Thymus (tissue), 14 donors: ENCODE measurements at places on chromosomes 4 and X.

DNA sequence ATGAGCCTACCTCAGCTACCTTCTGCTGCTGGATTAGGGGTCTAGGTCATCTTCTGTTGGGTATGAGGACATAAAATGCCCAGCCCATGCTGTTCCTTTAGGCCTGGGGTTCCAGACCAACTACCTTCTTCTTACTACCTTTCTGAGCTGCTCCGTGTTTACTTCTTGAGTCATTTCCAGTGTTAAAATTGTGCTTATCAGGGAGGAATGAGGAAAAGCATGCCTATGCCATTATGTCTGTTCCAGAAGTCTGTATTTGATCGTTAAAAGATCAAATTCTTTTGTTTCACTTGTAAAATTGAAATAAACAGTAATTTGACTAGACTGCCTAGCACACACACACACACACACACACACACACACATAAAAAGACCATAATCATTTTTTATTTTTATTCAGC lies 1912.7 kb upstream of the TENM3 start:
- no peak overlapping the region for H3K27ac ChIP-seq
- H3K36me3 ChIP-seq: no peaks in the 10 kb centered on the region
- H3K4me3 ChIP-seq: no peak overlapping the region
- DNase-seq: no peak
- H3K27me3 ChIP-seq: no peaks in the 10 kb centered on the region
- no peaks in the 10 kb centered on the region for H3K4me1 ChIP-seq

DNA sequence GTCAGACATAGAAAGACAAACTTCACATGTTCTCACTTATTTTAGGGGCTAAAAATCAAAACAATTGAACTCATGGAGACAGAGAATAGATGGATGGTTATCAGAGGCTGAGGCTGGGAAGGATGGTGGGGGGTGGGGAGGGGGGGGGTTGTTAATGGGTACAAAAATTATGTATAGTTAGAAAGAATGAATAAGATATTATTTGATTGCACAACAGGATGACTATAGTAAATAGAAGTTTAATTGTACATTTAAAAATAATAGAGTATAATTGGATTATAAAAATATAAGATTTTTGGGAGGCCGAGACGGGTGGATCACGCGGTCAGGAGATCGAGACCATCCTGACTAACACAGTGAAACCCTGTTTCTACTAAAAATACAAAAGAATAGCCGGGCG lies 33.3 kb downstream of the CORIN start:
- H3K4me1 ChIP-seq: no peaks in the 10 kb centered on the region
- H3K4me3 ChIP-seq: no peak overlapping the region
- H3K27ac ChIP-seq: no peak overlapping the region
- DNase-seq: no peak
- H3K27me3 ChIP-seq: no peaks in the 10 kb centered on the region

GRCh38 chr4:35883108-35883507 lies 361.2 kb downstream of the ARAP2 start:
- no peaks in the 10 kb centered on the region for H3K27me3 ChIP-seq
- H3K4me1 ChIP-seq: no peaks in the 10 kb centered on the region
- H3K4me3 ChIP-seq: no peak overlapping the region
- H3K36me3 ChIP-seq: no peaks in the 10 kb centered on the region
- H3K27ac ChIP-seq: no peak overlapping the region

DNA sequence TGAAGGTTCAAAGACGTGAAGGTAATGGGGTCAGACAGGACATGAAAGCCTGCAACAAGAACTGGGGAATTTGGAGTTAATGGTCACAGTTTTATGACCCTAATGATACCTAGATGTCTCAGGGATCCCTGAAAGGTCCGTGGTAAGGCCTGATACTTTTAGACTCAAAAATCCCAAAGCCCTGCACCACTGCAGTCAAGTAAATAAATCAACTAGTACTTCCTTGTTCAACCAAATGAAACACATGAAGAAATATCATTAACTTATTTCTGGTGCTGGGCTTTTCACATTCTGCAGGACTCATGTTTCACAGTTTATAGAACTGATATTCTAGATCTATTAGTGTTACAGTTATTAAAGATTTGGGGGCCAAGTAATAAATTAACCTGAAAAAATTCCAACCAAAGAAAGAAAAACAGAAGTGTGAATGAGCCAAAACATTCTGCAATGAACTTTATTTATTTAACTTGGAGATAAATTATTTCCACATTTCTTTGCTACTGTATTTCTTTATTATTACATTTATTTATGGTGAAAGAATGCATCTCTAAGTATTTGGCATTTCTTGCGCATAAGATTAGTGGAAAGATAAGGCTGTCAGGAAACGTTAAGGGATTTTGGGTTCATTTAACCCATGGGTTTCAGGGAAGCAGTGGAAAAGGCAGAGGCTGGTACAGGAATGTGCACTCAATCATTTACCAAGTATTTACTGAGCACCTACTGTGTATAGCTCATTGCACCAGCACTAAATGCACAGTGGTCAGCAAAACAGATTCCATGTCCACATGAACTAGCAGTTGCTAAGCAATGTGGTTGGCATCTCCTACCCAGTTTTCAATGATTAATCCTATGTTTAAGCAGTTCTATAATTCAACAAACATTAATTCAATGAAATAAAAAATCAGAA lies 8.7 kb downstream of the WDFY3 start:
- no peak overlapping the region for H3K4me3 ChIP-seq
- no peak for DNase-seq
- no peaks in the 10 kb centered on the region for H3K4me1 ChIP-seq
- H3K27me3 ChIP-seq: no peaks in the 10 kb centered on the region
- no peak overlapping the region for H3K27ac ChIP-seq
- no peaks in the 10 kb centered on the region for H3K36me3 ChIP-seq

- H3K27ac ChIP-seq: no peak overlapping the region
- no peaks in the 10 kb centered on the region for H3K4me1 ChIP-seq
- no peak overlapping the region for H3K4me3 ChIP-seq
- no peaks in the 10 kb centered on the region for H3K27me3 ChIP-seq
- DNase-seq: no peak
These were observed 60.1 kb upstream of the XAGE1B start for GRCh38 chrX:52576946-52577345.

DNA sequence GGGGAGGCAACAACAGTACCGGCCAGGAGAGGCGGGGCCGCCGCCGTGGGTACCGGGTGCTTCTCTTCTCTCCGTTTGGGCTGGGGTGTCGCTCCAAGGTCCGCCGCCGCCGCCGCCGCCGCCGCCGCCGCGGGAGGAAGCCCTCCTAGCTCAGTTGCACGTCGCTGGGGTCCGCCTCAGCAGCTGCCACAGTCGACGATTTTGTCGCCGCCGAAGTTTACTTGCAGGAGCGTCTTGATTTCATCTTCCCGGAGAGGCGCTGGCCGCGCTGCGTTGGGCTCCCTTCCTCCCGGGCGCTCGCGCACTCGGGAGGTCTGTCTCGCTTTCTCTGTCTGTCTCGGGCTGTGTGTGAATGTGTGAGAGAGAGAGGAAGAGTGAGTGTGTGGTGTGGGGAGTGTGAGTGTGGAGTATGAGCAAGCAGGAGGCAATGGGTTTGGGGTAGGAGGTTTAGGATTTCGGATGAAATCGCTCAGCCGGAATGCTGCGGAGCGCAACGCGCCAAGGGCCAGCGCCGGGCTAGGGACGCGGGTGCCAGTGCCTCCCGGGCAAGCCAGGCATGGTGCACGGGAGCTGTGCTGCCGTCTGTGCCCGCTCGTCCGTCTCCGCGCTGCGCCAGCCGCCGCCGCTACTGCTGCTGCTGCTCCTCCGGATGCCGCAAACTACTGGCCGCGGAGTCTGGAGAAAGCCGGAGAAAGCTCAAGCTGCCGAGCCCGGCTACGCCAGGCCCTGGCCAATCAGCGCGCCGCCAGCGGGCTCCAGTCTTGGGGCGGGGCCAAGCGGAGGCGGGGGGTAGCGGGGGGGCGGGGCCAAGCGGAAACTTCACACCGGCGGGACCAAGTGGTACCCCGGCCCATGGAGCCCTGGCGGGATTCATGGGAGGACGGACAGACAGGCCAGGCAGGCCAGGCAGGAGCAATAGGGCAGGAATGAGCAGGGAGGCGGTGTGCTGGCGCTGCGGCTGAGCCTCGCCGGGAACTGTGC lies at the start of gene PCDH19:
Gene PCDH19 (minus strand): TSS at position 664 of the 981 bp plus-strand sequence. CDS start 1,676 bp downstream, outside the sequence.
- H3K4me1 ChIP-seq: no peaks in the 10 kb centered on the region
- peak within 1 kb of the TSS; percentile 5 for H3K4me3 ChIP-seq
- DNase-seq: no peak

- no peak for DNase-seq
- H3K4me1 ChIP-seq: peaks cover 12% of the 10 kb centered on the region
- no peak overlapping the region for H3K4me3 ChIP-seq
- no peaks in the 10 kb centered on the region for H3K27me3 ChIP-seq
These were observed 42.5 kb upstream of the MXD4 start for GRCh38 chr4:2304321-2304876.

DNA sequence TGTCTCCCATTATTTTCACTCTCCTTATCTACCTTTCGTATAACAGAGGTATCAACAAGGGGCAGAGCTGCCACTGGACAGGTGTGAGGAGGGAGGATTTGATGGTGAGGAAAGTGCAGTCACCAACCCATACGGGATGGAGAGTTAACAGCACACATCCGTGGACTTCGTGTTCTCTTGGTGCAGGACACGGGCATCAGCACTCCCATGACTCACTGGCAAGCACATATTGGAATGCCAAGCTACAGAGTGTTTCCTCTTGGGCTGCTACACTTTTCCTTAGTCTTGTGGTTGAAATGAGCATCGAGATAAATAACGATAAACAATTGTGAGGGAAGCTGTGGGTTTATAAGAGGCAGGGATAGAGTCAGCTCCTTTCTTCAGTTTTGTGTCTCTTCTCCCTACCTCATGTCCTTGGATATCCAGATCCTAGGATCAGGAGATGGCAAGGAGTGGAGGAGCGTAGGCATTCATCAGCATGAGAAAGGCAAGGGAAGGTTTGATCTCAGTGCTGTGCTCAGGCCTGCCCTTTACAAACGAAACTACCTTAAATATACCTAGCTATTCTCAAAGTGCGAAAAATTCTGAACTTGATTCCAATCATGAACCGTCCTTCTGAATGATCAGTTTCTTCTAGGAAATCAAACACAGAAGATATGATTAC lies 96.3 kb downstream of the ZNF827 start:
- H3K27me3 ChIP-seq: no peaks in the 10 kb centered on the region
- no peak overlapping the region for H3K27ac ChIP-seq

DNA sequence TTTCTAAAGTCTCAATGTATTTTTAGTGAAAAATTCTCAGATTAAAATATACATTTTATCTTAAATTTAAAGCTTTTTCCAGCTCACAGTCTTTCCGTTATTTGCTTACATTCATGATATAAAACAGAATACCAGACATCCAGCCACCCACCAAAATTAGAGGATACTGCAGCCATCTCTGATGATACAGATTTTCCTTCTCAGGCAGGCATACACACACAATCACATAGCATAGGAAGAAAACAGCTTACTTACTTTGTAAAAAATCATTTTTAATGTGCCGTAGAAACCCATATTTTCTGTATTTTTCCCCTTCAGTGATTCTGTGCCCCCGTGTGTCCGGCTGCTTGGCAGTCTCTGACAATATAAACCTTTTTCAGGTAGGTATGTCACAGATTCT lies 183.7 kb downstream of the FBXW7 start:
- H3K27me3 ChIP-seq: no peaks in the 10 kb centered on the region
- no peaks in the 10 kb centered on the region for H3K36me3 ChIP-seq
- DNase-seq: no peak
- no peak overlapping the region for H3K27ac ChIP-seq

GRCh38 chr4:44660396-44660795 lies 9.0 kb upstream of the YIPF7 start:
- H3K4me1 ChIP-seq: no peaks in the 10 kb centered on the region
- H3K36me3 ChIP-seq: no peaks in the 10 kb centered on the region
- no peaks in the 10 kb centered on the region for H3K27me3 ChIP-seq
- no peak overlapping the region for H3K4me3 ChIP-seq

DNA sequence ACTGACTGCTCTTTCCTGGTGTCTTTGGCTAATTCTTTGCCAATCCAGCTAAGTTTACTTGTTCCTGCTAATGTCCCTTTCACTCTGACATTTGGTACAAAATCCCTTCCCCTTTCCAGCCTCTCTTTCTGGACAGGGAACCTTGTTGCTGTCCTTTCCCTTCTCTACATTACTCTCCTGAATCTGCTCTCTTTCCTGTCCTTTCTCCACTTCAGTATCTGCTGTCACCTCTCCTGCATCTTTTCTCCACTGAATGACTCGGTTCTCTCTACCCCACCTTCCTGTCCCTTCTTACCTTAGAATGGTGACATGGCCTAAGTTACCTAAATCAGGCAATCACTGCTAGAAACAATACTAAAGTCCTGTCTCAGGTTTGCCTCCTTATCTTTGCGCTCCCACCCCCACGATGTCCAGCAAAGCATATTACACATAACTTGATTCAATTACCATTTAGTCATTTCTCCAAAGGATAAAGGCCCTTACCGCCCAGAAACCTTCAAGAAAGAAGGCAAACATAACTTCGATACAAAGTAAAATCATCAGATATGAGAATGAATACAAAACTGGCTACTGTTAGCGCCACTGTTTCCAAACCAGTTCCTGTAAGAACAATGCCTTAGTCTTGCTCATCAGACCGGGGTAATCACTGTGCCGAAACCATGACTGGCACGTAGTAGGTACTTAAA lies 890 bp downstream of the BOD1L1 start:
- peaks cover 13% of the 10 kb centered on the region for H3K4me1 ChIP-seq
- no peak for DNase-seq
- H3K27ac ChIP-seq: peak overlapping the region; percentile 15

- no peak overlapping the region for H3K4me3 ChIP-seq
- DNase-seq: no peak
- no peak overlapping the region for H3K27ac ChIP-seq
- H3K36me3 ChIP-seq: no peaks in the 10 kb centered on the region
- peaks cover 15% of the 10 kb centered on the region for H3K4me1 ChIP-seq
- no peaks in the 10 kb centered on the region for H3K27me3 ChIP-seq
These were observed 49.4 kb downstream of the FHL1 start for GRCh38 chrX:136196691-136197155.

- no peak overlapping the region for H3K4me3 ChIP-seq
- no peaks in the 10 kb centered on the region for H3K4me1 ChIP-seq
These were observed 332.9 kb downstream of the PPP3CA start for GRCh38 chr4:101014417-101014816.

DNA sequence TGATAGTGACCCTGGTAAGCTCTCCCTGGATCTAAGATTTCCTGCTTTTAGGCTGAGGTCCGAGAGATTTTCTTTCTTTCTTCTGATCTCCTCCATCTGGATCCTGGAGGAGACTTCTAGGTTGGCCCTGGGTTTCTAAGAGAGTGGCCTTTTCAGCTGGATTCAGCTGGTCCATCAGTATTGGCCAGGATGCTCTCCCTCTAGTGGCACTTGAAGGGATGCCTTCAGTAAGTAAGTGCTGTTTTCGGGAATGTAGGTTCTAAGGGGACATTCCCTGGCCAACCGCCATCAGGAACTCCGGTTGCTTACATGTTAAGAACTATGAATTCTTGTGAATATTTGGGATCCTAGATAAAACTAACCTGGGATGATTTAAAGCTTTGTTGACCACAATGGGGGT lies 56.9 kb downstream of the SERTM2 start:
- H3K36me3 ChIP-seq: no peaks in the 10 kb centered on the region
- no peak overlapping the region for H3K4me3 ChIP-seq
- no peaks in the 10 kb centered on the region for H3K4me1 ChIP-seq
- H3K27ac ChIP-seq: no peak overlapping the region
- no peaks in the 10 kb centered on the region for H3K27me3 ChIP-seq
